CD4-positive, alpha-beta T cell treated with Interleukin-15 for 4 hours (primary cell): ENCODE measurements at places on chromosomes 12 and 14.

DNA sequence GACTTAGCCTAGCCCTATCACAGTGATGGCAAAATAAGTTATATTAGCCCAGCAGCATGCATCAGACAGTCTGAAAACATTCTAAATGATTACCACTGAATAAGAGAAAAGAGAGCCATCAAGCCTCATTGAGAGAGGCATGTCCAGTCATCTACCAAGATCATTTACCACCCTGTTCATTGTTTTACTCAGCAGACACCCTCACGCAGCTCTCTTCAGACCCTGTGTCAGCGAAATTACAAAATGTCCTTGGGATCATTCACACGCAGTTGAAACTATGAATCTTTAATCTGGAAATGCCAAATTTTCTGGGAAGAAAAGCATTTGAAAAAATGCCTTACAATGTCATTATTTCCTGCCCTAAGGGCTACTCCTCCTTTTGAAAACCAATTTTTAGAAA lies 89.5 kb downstream of the PTPRO start:
- no peak for DNase-seq

GRCh38 chr14:75440733-75441477 lies 13.1 kb downstream of the JDP2 start:
- DNase-seq, result no peak

DNA sequence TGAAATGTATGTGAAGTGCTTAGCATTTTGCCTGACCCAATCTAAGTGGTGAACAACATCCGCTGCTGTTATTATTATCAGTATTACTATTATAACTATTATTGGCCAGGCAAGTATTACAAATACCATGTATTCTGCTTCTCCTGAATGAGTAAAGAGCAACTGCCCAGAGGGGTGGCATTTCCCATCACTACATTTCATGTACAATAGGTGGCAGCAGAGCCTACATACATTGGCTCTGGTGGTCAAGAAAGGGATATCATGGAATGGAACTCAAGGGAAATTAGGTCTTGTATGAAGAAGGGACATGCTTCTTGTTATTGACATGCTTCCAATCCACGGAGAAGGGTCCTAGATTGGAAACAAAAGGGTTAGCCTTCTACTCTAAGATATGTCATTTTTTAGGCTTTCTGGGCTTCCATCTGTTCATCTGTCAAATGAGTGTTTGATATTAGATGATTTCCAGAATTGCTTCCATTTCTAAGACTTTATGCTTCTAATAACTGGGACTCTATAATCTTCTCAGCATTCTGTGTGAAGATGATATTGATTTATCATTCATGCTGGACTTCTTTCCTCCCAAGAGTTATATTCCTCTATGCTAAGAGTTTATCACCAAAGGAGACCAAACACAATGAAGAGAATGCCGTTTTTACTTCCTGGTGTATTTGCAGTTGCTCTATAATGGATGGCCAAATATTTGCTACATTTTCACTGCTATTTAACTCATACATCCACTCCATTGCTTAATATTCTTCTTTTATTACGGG lies 239.1 kb downstream of the SSPN start:
- no peak for DNase-seq

DNA sequence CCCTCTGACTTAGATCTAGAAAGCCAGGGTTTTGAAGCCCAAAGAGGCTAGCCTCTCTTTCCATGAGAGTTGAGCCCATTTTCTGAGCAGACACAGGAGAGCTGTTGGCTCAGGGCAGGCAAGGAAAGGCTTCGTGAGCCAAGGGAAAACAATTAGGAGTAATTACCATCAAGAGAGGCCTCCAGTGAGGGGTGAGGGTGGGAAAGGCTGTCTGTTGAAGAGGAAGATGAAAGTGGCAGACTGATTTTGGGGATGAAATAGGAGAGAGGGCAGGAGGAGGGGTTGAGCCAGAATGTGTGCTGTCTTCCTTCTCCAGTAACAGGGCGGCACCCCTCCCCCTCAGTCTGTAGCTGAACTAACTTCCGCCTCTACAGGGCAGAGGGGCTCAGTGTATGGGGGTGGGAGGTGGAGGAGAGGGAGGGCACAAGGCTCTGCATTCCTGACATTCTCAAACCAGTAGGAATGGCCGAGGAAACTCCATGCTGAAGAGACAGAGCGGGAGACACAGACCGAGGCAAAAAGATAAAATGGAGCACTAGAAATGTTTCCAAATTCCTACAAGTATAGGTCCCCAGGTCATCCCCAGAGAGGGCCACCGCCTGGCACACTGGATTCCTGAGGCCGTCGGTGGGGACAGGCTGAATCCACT lies 33.1 kb upstream of the COL2A1 start:
- no peak for DNase-seq

DNA sequence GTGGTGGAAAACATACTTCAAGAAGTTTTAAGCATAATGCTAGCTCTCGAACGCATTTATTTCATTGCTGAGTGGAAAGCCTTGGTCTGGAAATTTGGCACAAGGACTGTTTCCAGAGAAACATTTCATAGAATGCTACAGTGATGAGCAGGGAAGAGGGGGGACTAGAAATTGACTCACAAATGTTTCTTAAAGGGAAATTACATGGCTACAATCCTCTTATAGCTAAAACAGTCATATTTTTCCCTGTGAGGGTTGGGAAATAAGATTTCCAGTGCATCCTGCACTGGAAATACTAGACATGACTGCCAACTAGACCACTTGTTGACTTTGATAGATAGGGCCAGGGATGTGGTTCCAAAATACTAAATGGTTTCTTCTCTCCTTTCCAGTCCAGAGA lies 197.3 kb upstream of the RGS6 start:
- DNase-seq, result no peak

DNA sequence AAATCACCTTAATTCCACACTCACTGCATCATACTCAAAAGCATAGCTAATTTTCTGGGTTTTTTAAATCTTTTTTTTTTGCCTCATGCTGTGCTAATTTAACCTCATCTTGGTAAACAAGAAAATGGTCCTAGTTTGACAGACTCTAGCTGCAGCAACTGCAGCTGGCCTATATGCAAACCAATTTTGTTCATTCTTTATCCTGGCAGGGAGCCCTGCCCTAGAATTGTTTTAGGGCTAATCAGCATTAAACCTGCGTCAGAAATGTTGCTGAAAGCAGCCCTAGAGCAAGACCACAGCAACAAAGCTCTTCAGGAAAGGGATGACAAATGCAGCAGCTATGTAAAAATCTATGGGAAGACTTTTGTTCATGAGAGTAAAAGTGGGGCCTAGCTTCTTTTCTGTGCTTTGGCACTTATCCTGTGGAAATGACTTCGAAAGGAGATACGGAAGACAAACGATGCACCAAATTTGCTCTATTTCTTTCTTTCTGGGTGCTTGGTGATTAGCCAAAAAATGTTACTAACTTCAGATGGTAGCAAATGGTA lies 72.2 kb downstream of the DENND5B start:
- no peak for DNase-seq

GRCh38 chr14:24556756-24557155 lies 19.3 kb downstream of the CTSG start:
- DNase-seq, result no peak

- no peak for DNase-seq
These were observed 5.8 kb downstream of the CTDSP2 start for GRCh38 chr12:57840726-57841125.

DNA sequence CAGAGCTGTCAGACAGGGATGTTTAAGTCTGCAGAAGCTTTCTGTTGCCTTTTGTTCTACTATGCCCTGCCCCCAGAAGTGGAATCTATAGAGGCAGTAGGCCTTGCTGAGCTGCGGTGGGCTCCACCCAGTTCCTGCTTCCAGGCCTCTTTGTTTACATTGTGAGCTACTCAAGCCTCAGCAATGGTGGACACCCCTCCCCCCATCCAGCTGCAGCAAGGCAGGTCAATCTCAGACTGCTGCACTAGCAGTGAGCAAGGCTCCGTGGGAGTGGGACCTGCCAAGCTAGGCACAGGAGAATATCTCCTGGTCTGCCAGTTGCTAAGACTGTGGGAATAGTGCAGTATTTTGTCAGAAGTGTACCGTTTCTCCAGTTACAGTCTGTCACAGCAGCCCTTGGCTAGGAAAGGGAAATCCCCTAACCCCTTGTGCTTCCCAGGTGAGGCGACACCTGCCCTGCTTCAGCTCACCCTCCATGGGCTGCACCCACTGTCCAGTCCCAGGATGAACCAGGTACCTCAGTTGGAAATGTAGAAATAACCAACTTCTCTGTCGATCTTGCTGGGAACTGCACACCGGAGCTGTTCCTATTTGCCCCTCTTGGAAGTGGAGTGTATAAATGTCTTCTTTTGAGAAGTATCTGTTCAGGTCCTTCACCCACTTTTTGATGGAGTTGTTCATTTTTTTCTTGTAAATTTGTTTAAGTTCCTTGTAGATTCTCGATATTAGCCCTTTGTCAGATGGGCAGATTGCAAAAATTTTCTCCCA lies 213.5 kb upstream of the SLC38A2 start:
- DNase-seq, result peak; percentile 19

- no peak for DNase-seq
These were observed 143.7 kb downstream of the ASCL4 start for GRCh38 chr12:107917912-107918800.

DNA sequence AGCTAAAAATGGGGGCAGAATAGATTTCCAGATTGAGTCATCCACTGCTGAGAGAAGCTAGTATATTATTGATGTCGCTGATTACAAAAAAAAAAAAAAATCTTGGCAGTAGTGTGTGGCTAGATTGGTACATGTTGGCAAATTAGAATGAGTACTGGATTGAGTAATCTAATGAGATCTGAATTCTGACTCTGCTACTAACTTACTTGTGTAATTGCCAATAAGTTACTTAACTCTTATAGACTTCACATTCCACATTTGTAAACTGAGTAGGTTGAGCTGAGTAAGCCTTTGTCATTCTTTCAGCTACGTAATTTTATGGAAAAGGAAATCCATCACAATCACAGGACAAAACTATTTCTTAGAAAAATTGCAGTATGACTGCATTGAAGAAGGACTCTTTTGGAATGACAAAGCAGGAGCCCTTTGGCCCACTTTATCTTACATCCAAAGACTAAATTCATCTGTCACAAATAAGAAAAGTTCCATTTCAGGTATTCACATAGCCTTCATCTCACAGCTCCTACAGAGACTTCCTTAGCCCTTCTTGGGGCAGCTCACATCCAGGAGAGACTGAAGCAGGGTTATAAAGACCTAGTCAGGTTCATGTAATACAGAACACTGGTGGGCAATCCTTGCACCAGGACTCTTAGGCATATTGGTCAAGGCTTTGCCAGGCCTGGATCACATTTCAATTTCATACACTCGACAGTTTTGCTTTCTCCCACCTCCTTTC lies 197.3 kb upstream of the CPNE8 start:
- DNase-seq, result no peak

DNA sequence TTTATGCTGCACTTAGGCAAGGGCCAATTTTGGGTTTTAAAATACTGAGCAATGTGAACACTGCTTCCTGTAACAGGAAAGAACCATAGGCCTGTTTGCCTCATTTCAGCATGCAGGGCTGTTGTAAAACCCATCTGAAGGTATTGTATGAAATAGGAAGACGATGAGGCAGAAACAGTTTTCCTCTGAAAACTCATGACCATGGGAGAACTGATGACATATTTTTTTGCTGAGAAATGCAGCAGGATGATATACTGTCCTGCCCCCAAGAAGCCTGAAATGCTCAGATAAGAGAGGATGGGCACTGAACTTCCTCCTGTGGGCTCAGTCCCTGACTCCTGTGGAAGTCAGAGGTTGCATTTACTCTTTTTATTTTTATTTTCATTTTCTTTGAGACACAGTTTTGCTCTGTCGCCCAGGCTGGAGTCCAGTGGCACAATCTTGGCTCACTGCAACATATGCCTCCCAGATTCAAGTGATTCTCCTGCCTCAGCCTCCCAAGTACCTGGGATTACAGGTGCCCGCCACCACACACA lies 17.4 kb downstream of the PYGL start:
- DNase-seq, result no peak

DNA sequence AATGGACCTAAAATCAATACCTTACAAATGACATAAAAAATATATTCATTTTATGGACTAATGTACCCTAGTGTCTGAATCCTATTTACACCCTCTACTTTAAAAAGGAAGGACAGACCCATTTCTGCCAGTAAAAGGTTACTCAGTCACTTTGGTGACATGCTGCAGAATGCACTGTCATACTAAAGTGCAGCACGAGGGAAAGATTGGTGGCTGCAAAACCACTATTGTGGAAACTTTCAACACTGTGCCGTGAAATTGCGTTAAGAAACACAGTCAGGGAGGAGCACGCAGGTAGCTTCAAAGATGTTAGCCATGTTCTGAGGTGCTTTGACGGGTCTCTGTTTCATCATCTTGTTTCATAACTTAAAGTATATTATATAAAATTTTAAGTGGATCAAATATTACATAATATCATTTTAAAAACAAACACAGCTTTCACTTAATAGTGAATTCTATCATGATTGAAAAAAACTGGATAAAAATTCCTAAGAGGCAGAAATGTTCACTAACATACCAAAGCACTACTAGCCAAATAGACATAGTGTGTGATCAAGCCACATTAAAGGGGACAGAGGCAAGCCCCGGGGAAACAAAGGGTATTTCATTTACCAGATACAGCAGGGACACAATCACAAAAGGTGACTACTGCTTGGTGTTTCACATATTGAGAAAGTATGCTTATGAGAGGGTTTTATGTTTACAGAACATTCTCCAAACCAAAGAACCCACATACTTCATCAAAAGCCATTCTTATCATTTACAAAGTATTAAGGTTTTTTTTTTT lies 330.8 kb upstream of the SOX5 start:
- no peak for DNase-seq

DNA sequence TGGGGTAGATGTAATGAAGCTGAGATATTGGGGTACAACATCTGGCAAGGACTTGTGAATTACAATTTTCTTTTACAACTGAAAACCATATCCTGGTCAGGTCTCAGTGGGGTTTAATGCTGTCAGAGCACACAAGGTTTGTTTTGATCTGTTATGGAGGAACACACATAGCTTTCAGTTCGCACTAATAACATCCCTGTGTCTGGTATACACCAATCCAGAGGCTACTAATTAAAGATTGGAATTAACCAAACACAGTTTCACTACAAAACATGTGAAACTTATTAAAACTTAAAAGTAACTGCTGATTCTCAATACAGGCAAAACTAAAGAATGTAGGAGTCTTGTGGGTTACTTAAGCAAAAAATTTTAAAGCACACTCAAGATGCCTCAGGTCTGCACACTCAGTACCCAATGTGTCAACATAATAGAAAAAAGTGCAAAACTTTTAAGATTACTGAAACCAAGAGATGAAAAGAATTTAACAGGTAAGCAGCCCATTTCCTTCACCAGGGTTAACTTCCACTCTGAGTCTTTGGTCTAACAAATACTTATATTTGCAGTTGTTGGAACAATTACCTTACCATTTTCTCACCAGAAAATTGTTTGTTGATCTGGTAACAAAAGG lies 77.4 kb downstream of the LLPH start:
- no peak for DNase-seq

DNA sequence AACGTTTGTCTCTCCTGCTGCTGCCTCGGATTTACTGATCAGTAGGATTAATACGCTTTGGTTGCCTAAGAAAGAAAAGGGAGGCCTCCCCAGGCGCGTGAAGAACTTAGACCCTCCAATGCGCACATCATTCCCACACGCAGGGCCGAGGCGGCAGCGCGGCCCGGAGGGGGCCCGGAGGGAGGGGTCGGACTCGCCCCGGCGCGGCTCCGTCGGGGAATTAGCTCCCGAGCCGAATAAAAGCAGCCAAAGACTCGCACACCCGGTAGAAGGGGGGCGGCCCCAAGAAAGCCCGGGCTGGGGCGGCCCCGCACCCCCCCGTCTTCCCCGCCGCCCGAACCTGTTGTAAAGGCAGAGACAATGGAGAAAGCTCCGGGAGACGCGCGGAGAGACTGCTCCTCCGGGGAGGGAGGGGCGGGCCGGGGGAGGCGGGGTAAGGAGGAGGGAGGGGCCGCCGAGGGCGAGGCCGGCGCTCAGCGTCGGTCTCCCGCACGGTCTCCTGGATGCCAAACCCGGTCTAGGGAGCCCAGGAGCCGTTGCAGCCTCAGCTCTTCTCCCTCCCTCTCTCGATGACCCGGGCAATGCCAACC lies at the start of gene NELL2:
Gene NELL2 (minus strand): TSS at position 362 of the 590 bp plus-strand sequence. CDS start 446 bp downstream, outside the sequence.
- DNase-seq, result peak; percentile 60
